Fibroblast of the aortic adventitia (primary cell): ENCODE measurements at places on chromosomes 7 and 10. TPM values are rescaled to one million over a fixed set of nuclear protein-coding genes. Genes with fewer than 3 reads are reported as not detected.

TRIL gene
- 0.81 and 6.3 TPM in 2 replicates for total RNA-seq

GDF10 gene
- 11.1 TPM in 1 of 2 replicates, not detected in the other for total RNA-seq

MASTL gene
- total RNA-seq = 16.4 and 36.2 TPM in 2 replicates

TMEM229A gene
- 3.8 TPM in 1 of 2 replicates, not detected in the other for total RNA-seq

TIMM23 gene
- total RNA-seq = 54.1 and 77.6 TPM in 2 replicates

DDX56 gene
- 14.6 and 48.4 TPM in 2 replicates for total RNA-seq

CYP17A1 gene
- not detected in 2 replicates for total RNA-seq

PLEKHS1 gene
- not detected in 2 replicates for total RNA-seq

HECTD2 gene
- total RNA-seq = 10.9 and 17.8 TPM in 2 replicates

CLDN4 gene
- total RNA-seq = 0.54 and 0.74 TPM in 2 replicates

PANK1 gene
- 5.2 and 7.2 TPM in 2 replicates for total RNA-seq

HTR7 gene
- total RNA-seq = 0.25 and 4.6 TPM in 2 replicates

CCL24 gene
- total RNA-seq = not detected in 2 replicates

SORCS1 gene
- not detected in 2 replicates for total RNA-seq

BHLHA15 gene
- not detected in 2 replicates for total RNA-seq

PAPOLB gene
- 0.18 TPM in 1 of 2 replicates, not detected in the other for total RNA-seq

CPA2 gene
- not detected in 2 replicates for total RNA-seq

ANKRD7 gene
- total RNA-seq = 1.4 and 3.9 TPM in 2 replicates

GNGT1 gene
- total RNA-seq = not detected in 2 replicates

ZNF365 gene
- 0.41 and 7.2 TPM in 2 replicates for total RNA-seq

DYNC1I1 gene
- 0.54 and 9.9 TPM in 2 replicates for total RNA-seq

LRIT1 gene
- total RNA-seq = not detected in 2 replicates

HOXA5 gene
- total RNA-seq = 0.72 and 2.4 TPM in 2 replicates

HOGA1 gene
- total RNA-seq = 0.08 and 0.72 TPM in 2 replicates

C10orf105 gene
- under 0.01 TPM in 1 of 2 replicates, not detected in the other for total RNA-seq

KLLN gene
- 0.99 and 2.0 TPM in 2 replicates for total RNA-seq

TMEM213 gene
- total RNA-seq = 0.33 TPM in 1 of 2 replicates, not detected in the other

ABCB4 gene
- total RNA-seq = 0.81 TPM in 1 of 2 replicates, not detected in the other

PNLIPRP1 gene
- not detected in 2 replicates for total RNA-seq

CALN1 gene
- total RNA-seq = not detected in 2 replicates

ZKSCAN1 gene
- total RNA-seq = 28.9 and 41.9 TPM in 2 replicates

NKX1-2 gene
- not detected in 2 replicates for total RNA-seq

TUBAL3 gene
- not detected in 2 replicates for total RNA-seq

GRM3 gene
- total RNA-seq = not detected in 2 replicates

CALHM1 gene
- not detected in 2 replicates for total RNA-seq

SH2B2 gene
- total RNA-seq = 2.0 and 4.9 TPM in 2 replicates

TMEM236 gene
- total RNA-seq = 0.09 and 0.16 TPM in 2 replicates

DTX2 gene
- total RNA-seq = 3.8 and 6.6 TPM in 2 replicates

SPAM1 gene
- not detected in 2 replicates for total RNA-seq

HGF gene
- 35.1 and 194 TPM in 2 replicates for total RNA-seq

SNCG gene
- 2.8 and 18.2 TPM in 2 replicates for total RNA-seq

AGR3 gene
- total RNA-seq = not detected in 2 replicates

PILRA gene
- total RNA-seq = 0.27 TPM in 1 of 2 replicates, not detected in the other

PGAM2 gene
- total RNA-seq = not detected in 2 replicates

MTURN gene
- total RNA-seq = 29.8 and 67.8 TPM in 2 replicates

NPFFR1 gene
- total RNA-seq = not detected in 2 replicates

FAM24B gene
- 3.1 and 4.3 TPM in 2 replicates for total RNA-seq

TMUB1 gene
- 11.7 and 20.2 TPM in 2 replicates for total RNA-seq

LRRC4 gene
- 0.27 TPM in 1 of 2 replicates, not detected in the other for total RNA-seq

STOX1 gene
- total RNA-seq = 0.09 TPM in 1 of 2 replicates, not detected in the other

FAM24A gene
- total RNA-seq = not detected in 2 replicates

RBM20 gene
- total RNA-seq = 0.08 and 0.09 TPM in 2 replicates
